ENCODE measurements at places on chromosomes 7 and 10. TPM values are rescaled to one million over a fixed set of nuclear protein-coding genes. Genes with fewer than 3 reads are reported as not detected.

DNA sequence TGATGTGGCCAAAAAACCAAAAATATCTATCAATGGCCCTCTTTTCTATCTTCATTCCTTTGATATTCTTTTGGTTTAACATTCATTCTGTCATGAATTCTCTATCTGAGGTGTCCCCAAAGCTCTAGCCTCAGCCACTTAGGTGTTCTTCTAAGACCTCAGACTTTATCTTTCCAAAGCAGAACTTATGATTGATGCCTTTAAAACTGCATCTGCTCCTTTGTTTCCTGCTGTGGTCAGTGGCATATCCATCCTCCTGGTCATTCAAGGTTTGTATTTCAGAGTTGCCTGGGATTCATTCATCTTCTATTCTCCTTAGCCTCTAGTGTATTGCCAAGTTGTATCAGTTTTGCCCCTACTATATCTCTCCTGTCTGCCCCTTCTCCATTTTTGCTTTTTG lies 30.6 kb downstream of the FHIP2A start:
- DNase-seq, result no peak

- no peak for DNase-seq
Measured at GRCh38 chr7:11934796-11935195, 102.8 kb upstream of the THSD7A start.

- no peak for DNase-seq
Measured at GRCh38 chr10:128642023-128642422, 515.8 kb upstream of the MKI67 start.

DNA sequence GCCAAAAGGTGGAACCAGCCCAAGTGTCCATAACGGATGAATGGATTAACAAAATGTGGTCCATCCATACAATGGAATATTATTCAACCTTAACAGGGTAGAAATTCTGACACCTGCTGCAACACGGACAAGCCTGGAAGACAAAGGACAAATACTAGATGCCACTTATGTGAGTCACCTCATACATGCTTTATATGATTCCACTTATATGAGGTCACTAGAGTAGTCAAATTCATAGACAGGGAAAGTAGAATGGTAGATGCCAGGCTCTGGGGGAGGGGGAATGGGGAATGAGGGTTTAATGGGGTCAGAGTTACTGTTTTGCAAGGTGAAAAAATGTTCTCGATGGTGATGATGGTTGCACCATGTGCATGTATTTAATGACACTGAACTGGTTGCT lies 34.0 kb upstream of the CYTH3 start:
- DNase-seq, result no peak

DNA sequence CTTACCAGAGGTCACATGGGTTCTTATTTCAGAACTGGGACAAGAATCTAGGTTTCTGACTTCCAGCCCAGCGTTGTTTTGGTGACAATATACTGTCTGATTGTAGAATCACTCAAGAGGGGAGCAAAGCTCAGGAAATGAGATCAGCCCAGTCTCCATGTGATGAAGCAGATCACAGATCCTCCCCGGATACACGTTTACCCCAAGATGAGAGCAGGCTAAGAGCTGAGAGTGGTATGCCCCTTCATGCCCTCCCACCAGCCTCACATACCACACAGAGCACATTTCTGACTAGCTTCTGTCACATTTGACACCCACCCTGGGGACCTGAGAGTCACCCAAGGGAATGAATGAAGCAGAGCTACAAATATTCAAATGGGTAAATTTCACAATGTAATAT lies 27.1 kb upstream of the PRKCQ start:
- DNase-seq, result no peak

GRCh38 chr10:130430291-130430690 lies 294.1 kb downstream of the GLRX3 start:
- no peak for DNase-seq

DNA sequence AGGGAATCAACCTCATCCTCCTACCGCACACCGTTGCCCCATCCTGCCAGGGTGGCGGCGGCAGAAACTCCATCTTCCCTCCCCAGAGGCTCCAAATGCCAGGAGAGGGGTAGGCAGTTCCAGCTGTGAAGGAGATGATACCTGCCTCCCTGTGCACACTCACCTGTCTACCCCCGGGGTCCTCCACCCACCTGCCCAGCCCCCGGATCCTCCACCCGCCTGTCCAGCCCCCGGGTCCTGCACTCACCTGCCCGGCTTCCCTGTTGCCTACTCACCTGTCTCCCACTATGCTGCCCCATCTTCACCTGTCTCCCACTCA lies 13.4 kb upstream of the DNAAF5 start:
- DNase-seq, result no peak

DNA sequence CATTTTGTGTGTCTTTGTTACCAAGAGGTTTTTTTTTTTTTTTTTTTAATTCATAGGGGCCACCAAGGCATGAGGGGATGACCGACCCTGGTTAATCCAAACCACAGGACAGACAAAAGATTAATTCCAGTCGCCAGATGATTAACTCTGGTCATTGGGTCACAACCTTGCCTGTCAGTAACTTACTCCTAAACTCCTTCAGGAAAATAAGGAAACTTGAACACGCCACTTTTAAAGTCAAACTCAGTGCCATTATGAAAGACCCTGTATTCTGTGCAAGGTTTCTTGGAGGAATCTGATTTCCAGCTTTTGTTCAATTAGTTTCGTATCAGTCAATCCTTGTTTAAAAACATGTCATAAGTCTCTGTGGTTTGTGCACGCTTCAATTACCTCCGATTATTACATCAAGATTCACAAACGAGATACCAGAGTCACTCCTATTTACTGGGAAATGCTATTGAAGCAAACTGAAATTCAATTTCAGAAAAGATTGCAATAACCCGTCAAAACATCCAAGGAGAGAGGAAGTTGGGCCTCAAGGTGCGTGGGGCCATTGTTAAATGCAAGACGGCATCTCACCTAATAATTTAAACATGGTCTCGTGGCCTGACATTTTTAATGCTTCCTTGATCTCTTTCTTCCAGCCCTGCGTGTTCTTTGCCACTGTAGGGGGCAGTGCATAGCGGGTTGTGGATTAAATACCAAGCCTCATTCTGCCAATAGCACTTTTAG lies 44.0 kb downstream of the NRP1 start:
- no peak for DNase-seq

DNA sequence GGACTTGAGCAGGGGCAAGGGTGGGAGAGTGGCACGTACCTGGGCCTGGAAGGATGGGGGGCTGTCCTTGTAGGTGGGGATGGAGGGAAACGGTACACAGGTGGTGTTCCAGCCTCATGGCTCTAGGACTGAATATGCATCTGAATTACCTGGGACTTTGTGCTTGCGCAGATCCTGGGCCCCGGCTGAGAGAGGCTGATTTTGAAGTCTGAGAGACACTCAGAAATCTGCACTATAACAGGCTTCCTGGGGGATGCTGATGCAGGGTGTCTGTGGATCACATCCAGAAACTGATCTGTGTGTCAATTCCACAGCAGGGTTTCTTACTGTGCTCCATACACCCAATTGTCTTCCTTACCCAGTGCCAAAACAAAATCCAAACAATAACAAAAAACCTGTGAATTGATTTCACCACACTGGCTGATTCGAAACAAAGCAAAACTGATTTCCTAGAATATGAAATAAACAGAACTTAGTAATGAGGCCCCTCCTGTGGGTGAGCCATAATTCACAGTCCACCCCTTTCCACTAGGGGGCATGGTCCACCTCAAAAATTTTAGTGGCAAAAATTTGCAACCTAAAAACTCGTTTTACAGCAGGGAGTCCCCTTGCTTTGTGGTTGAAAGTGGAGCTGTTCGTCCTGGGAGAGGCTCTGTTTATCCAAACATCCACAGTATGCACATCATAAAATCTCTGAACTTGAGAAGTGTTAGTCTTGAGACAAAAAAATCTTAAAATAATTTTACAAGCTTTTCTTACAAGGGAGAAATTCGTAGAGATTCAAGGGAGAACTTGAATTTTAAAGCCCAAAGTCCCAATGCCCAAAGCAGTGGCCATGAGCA lies 32.0 kb upstream of the PLEKHA1 start:
- no peak for DNase-seq

DNA sequence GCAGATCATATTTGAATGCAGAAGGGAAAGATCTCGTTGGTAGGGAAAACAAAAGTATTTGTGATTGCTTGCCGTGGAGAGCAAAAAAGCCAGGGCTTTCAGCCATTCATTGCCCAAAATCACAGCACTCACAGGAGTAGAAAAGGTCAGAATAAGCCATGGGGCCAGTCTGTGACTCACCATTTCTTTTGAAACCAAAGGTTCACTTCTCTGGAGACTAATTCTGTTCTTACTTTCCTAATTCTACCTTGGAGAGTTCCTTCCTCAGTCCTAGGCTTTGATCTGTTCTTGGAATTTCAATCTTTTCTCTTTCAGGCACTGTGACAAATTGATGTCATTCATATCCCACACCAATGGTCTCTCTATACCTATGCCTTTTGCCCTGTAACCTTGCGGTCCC lies 54.1 kb upstream of the FAM180A start:
- no peak for DNase-seq

DNA sequence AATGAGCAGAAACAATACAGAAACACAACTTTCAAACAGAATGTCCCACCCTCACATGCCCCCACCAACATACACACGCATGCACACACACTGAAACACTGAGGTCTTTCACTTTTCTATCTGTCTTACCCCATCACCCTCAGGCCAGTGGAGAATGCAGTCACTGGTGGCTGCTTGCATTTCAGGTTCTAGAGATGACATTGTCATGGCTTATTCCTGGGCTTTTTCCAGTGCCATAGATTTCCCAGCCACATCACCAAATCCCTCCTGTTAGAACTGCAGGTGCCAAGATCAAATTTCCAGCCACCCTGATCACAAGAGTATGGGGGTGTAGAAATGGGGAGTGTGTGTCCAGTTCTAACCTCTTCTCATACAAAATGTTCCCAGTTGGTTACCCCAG lies 68.4 kb downstream of the CACNA2D1 start:
- no peak for DNase-seq

The ASB4 gene
- polyA plus RNA-seq, result 0.10 TPM

The CCDC172 gene
- not detected for polyA plus RNA-seq

The TBC1D12 gene
- polyA plus RNA-seq, result 23.3 TPM

The HPS1 gene
- polyA plus RNA-seq, result 34.7 TPM

The OR2A12 gene
- not detected for polyA plus RNA-seq

The FAM24B gene
- 4.8 TPM for polyA plus RNA-seq

All from left renal cortex interstitium (tissue), 4 donors.